ENCODE measurements at places on chromosomes 2 and 18.

DNA sequence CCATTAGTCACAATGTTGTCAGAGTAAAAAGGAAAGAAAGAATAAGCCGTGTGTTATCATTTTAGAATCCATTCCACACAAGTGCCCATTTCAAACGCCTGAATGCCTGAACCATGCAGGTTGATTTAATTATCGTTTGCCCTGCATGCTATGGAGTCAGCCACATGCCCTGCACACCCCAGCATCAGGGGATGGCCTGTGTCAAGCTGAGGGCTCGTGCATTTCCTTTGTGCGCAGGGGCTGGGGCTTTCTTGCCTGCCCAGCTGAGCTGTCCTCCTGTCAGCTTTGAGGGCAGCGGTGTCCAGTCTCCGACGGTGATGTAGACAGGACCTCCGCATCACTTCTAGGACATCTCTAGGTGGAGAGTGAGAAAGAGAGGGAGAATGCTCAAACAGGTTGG is 200.4 kb downstream of the TSN start:
- no peak for DNase-seq

GRCh38 chr2:97926946-97927345 is 68.8 kb downstream of the TMEM131 start:
- no peak for DNase-seq

- no peak for DNase-seq
Measured at GRCh38 chr2:156329927-156330726, 2.4 kb downstream of the NR4A2 start.

DNA sequence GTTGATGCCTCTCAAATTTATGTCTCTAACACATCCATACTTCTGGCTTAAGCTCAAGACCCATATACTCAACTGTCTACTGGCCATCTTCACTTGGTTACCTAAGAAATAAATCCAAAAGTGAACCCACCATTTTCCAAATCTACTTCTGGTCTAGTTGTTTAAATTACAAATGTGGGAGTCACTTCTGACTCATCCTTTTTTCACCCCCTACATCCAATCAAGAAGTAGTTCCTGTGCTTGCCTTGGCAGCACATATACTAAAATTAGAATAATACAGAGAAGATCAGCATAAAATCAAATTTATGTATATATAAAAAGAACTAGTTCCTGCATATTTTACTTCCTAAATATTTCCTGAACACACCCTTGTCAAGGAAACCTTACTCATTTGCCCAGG is 53.6 kb downstream of the STRN start:
- no peak for DNase-seq

DNA sequence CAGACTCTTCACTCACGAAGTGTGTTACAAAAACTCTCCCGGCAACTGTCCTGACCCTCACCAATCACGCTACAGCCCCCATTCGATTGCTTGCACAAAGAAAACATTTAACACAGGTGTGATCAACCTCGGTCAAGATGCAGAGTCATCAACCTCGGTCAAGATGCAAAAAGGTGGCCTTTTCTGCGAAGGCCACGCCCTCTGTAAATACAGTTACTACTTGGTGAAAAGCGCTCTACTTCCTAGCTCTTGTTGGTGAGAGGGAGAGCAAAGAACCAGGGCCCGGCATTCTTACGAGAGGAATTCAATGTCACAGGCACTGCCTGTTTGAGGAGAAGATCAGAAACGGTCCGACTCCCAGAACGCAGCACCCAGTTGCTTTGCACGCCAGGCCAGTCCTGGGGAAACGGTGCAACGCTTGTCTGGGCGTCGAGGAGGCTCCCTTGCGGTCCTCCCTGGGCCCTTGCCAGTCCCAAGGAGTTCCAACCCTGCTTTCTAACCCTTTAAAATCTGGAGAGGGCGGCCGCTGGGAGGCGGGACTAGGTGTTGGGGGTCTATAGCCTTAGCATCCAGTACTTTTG is 1.9 kb downstream of the PIEZO2 start:
- no peak for DNase-seq

Measured in HCT116 (cell line).